Activated T-helper 1 cell treated with anti-CD3 and anti-CD28 coated beads, Interleukin-12 subunit alpha, Interleukin-12 subunit beta, Interleukin-2, Interleukin-4 antibody, amounts not matched to agents 30 ng/mL and 10 ng/mL and 1 ng/mL, durations not matched to agents 14 hours and 24 hours and 36 hours (primary cell): ENCODE measurements at places on chromosomes 13 and 19.
A peak's percentile ranks its signal among the peaks of the same experiment; 100 is the strongest.

DNA sequence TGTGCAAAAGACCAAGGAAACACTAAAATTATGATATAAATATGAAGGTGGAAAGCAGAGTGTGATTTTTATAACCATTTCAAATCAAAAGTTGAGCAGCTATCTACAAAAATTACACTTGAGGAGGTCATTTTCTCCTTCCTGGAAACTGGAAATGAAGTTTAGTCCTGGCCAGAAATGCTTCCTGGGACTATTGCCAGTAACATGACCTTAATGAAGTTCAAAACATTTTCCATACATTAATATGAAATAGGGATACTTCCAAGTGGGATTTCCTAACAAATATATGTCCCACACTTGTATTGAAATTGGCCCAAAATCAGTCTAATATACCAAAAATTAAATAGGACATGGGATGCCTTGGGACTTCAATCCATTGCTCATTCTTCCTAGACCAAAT, 1556.8 kb upstream of the MIR17HG start:
- DNase-seq = no peak
- H3K4me3 ChIP-seq = no peak overlapping the region
- H3K4me1 ChIP-seq = no peaks in the 10 kb centered on the region
- no peaks in the 10 kb centered on the region for H3K36me3 ChIP-seq
- H3K27ac ChIP-seq = no peak overlapping the region

DNA sequence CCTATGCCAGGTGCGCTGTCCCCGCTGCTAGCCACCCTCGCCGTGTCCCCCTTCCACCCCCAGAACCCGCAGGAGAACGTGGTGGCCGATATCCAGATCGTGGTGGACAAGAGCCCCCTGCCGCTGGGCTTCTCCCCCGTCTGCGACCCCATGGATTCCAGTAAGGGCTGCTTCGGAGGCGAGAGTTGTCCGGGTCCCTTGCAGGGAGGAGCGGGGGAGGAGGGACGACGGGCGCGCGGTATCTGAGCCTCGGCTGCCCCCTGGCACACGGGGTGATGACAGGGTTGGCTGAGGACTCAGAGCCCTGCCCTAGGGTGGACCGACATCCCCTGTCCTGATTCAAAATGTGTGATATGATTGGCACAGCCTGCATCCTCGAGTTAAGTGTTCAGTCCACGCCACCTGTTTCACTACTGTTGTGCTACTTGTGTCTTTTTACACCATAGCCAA, 653 bp downstream of the MVB12A start:
- peak overlapping the region; percentile 94 for H3K4me3 ChIP-seq
- H3K4me1 ChIP-seq = peaks cover 17% of the 10 kb centered on the region
- H3K27ac ChIP-seq = peak overlapping the region; percentile 82

DNA sequence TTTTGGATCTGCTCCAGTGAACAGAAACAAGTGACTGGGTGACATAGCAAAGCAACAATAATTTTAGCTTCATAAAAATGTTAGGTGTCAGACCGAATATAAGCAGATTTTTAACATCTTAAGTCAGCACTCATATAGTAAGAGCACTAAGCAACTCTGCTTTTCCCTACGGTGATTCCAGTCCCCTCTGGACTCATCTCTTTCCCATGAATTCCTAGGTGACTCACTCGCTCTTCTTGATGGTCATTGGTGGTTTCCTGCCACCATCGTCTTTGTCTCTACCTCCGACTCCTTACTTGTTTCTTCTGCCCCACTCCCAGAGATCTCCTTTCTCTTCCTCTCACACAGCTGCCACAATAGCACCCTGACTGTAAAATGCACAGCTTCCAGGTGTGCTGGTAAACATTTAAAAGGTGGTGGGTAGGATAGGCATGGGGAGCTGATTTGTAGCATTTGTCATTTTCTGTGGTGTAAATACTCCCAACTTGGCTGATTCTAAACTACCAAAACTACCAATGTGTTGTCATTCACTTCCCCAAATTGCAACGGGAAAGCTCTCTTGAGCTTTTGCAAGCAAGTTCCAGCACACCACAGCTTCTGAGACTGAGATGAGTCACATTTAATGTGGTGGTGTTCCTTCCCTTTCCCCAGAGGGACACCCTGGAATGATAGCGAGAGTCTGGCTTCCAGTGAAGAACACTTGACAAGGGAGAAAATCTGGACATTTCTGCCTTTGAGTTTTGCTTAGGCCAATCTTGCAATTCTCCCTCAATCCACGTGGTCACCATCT, 42.8 kb upstream of the CLDN10 start:
- no peaks in the 10 kb centered on the region for H3K36me3 ChIP-seq
- DNase-seq = no peak
- H3K27ac ChIP-seq = no peak overlapping the region
- H3K27me3 ChIP-seq = no peaks in the 10 kb centered on the region
- H3K4me3 ChIP-seq = no peak overlapping the region

DNA sequence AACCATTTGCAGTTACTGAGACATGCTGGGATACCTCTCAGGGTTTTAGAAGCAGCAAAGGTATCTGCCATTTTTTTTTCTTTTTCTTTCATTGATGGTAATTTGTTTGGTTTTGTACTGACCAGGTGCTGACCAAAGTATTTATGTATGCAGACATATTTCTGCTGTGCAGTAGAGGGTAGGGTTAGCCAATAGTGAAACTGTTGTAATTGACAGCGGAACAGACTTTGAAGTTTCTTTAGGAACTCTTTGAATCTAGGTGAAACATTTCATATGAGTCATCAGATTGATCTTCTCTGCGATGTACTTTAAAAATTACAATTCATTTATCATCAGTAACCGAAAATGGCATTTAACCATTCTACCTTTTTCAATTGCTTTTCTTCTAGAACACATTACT, 63.0 kb downstream of the ITGBL1 start:
- peaks cover 9% of the 10 kb centered on the region for H3K4me1 ChIP-seq
- peaks cover 4% of the 10 kb centered on the region for H3K27me3 ChIP-seq
- no peak overlapping the region for H3K27ac ChIP-seq
- no peak overlapping the region for H3K4me3 ChIP-seq
- H3K36me3 ChIP-seq = no peaks in the 10 kb centered on the region
- DNase-seq = no peak

- H3K27ac ChIP-seq = no peak overlapping the region
- H3K4me1 ChIP-seq = no peaks in the 10 kb centered on the region
- H3K36me3 ChIP-seq = peaks cover 4% of the 10 kb centered on the region
- no peak overlapping the region for H3K4me3 ChIP-seq
Observed at GRCh38 chr19:58024661-58025060, 9.2 kb upstream of the ZSCAN1 start.

DNA sequence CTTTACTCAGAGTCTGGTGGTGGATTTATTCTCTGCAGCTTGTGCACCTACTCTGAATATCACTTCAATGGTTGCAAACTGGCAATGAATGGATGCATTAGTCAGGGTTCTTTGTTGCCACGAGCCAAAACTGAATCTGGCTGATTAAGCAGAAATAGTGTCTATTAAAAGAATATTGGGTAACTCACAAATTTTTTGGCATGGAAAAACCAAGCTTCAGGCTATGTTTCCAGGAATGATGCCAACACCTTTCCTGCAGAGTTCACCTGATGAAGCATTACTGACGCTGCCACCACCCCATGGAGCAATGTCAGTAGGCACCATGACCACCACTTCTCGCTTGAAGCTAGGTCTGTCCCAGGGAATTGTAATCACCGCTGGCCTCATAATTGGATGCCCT, 597.8 kb upstream of the SLC10A2 start:
- no peaks in the 10 kb centered on the region for H3K36me3 ChIP-seq
- no peaks in the 10 kb centered on the region for H3K4me1 ChIP-seq
- DNase-seq = no peak

GRCh38 chr19:2003874-2004273, 11.6 kb downstream of the BTBD2 start:
- no peak overlapping the region for H3K4me3 ChIP-seq
- no peak for DNase-seq
- no peaks in the 10 kb centered on the region for H3K27me3 ChIP-seq
- peaks cover 3% of the 10 kb centered on the region for H3K36me3 ChIP-seq
- H3K27ac ChIP-seq = no peak overlapping the region
- no peaks in the 10 kb centered on the region for H3K4me1 ChIP-seq

GRCh38 chr13:80888390-80888789, 547.5 kb upstream of the SPRY2 start:
- H3K36me3 ChIP-seq = no peaks in the 10 kb centered on the region
- no peaks in the 10 kb centered on the region for H3K27me3 ChIP-seq
- no peaks in the 10 kb centered on the region for H3K4me1 ChIP-seq

DNA sequence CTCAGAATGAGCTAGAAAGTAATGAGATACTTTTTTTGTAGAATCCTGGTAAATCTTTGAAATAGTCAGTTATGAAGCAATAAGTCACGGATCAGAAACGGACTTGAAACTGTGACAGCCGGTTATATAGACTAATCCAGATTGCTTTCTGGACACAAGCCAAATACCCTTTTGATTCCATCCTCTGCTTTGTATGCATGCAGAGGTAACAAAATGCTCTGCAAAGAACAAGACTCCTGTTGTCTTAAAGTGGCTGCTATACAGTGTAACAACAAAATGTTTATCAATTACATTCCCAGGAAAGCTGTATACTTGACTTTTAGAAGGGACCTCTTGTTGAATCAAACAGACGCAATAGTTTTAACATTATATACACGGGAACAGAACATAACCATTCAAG, 66.5 kb upstream of the STARD13 start:
- peaks cover 48% of the 10 kb centered on the region for H3K27me3 ChIP-seq
- no peaks in the 10 kb centered on the region for H3K4me1 ChIP-seq
- no peak overlapping the region for H3K4me3 ChIP-seq
- H3K27ac ChIP-seq = no peak overlapping the region
- no peaks in the 10 kb centered on the region for H3K36me3 ChIP-seq
- DNase-seq = no peak

- H3K27ac ChIP-seq = peak overlapping the region; percentile 79
- peak overlapping the region; percentile 89 for H3K4me3 ChIP-seq
- H3K4me1 ChIP-seq = peaks cover 54% of the 10 kb centered on the region
- H3K27me3 ChIP-seq = no peaks in the 10 kb centered on the region
- peak; percentile 62 for DNase-seq
Observed at GRCh38 chr19:4911786-4912672, 2.7 kb downstream of the UHRF1 start.

- H3K4me3 ChIP-seq = no peak overlapping the region
- H3K27ac ChIP-seq = no peak overlapping the region
- H3K4me1 ChIP-seq = no peaks in the 10 kb centered on the region
- no peak for DNase-seq
Observed at GRCh38 chr13:30078059-30078458, 227.6 kb upstream of the UBL3 start.

GRCh38 chr19:29439688-29440550, 85.9 kb upstream of the VSTM2B start:
- no peak overlapping the region for H3K27ac ChIP-seq
- no peaks in the 10 kb centered on the region for H3K36me3 ChIP-seq
- H3K4me3 ChIP-seq = no peak overlapping the region
- H3K4me1 ChIP-seq = no peaks in the 10 kb centered on the region
- no peaks in the 10 kb centered on the region for H3K27me3 ChIP-seq
- no peak for DNase-seq

DNA sequence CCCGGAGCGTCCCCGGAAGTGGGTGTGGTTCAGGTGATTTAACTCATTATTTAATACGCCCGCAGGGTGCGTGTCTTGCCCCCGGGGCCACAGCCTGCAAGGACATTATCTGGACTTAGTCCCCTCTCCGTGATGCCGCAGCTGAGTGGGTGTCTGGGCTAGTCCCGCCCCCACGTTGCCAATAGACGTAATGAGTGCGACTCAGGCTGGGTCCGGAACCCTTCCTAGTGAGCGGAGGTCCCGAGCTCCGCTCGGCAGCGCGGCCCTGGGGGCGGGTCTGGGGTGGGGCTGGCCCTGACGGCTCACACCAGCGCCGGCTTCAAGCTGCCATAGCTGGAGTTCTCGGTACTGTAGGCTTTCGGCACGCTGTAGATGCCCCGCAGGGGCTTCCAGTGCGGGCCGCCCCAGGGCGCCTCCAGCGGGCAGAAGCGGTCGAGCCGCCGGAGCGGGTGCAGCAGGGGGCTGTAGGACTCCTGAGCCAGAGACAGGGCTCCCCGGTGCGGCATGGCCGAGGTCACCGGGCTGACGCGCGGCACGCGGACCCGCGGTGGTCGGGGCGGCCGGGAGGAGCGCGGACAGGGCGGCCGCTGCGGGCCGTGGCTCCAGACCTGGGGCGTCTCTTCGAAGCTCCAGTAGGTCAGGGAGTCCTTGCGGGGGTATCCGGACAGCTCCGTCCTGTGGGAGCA, 918 bp upstream of the LHB start:
- H3K4me3 ChIP-seq = peak overlapping the region; percentile 84
- H3K27me3 ChIP-seq = peaks cover 20% of the 10 kb centered on the region
- H3K36me3 ChIP-seq = peaks cover 14% of the 10 kb centered on the region
- peaks cover 20% of the 10 kb centered on the region for H3K4me1 ChIP-seq
- no peak overlapping the region for H3K27ac ChIP-seq

DNA sequence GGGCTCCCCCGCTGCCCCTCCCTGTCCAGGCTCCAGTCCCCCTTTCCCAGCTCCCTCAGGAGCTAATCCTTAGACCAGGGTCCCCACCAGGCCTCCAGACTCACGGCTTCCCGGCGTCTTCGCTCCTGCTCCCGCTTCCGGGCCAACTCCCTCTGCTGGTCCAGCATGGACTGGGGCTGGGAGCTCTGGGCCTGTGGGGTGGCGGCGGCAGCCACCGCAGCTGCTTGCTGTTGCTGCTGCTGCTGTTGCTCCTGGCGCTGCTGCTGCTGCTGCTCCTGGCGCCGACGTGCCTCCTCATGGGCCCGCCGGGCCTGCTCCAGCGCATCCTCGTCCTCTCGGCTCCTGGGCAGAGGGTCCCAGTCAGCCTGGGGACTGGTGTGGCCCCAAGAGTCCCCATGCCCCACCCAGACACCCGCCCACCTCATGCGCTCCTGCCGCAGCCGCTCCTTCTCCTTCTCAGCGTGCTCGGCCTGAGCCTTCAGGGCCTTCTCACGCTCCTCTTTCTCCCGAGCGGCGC, 6.4 kb upstream of the EPHX3 start:
- H3K4me1 ChIP-seq = no peaks in the 10 kb centered on the region
- H3K4me3 ChIP-seq = no peak overlapping the region
- no peak overlapping the region for H3K27ac ChIP-seq

DNA sequence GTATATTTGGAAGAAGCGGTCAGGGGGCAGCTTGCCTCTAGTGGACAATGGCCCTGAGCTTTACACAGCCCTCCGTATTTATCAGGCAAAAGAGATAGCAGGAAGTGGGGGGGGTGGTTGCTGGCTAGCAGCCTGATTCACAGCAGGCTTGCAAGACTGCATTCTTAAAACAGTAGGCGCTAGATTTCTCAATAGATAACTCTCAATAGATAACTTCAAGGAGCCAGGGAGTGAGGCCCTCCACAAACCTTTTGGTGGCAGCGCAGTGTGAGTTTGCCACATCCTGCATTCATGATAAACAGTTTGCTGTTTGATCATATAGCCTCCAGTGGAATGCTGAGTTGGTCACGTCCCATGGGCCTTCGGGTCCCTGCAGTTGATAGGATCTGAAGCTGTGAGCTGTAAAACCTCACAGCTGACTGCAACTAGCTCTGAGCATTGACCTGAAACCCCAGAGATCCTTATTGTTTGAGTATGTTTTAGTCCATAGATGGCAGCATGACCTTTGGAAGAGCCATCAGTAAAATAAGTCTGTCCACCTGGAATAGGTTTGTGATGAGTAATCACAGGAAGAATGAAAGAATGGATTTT, 12.2 kb downstream of the FPR3 start:
- no peaks in the 10 kb centered on the region for H3K36me3 ChIP-seq
- no peak overlapping the region for H3K27ac ChIP-seq
- no peaks in the 10 kb centered on the region for H3K27me3 ChIP-seq
- DNase-seq = no peak
- no peak overlapping the region for H3K4me3 ChIP-seq

GRCh38 chr19:33296488-33296971, 5.8 kb downstream of the CEBPA start:
- no peaks in the 10 kb centered on the region for H3K36me3 ChIP-seq
- no peak overlapping the region for H3K4me3 ChIP-seq
- no peak overlapping the region for H3K27ac ChIP-seq
- peaks cover 39% of the 10 kb centered on the region for H3K27me3 ChIP-seq

GRCh38 chr19:12833738-12834565, 427 bp downstream of the RTBDN start:
- peaks cover 63% of the 10 kb centered on the region for H3K27me3 ChIP-seq
- peaks cover 12% of the 10 kb centered on the region for H3K4me1 ChIP-seq
- no peak overlapping the region for H3K27ac ChIP-seq
- DNase-seq = no peak
- no peaks in the 10 kb centered on the region for H3K36me3 ChIP-seq
